Osteocyte (in vitro differentiated cells): ENCODE measurements at places on chromosomes 5 and 9. TPM values are rescaled to one million over a fixed set of nuclear protein-coding genes. Genes with fewer than 3 reads are reported as not detected.

GRCh38 chr9:128553728-128554127 is 1.3 kb downstream of the SPTAN1 start:
- no peak overlapping the region for H3K4me3 ChIP-seq
- H3K27ac ChIP-seq = no peak overlapping the region
- peaks cover 49% of the 10 kb centered on the region for H3K4me1 ChIP-seq
- H3K36me3 ChIP-seq = peaks cover 1% of the 10 kb centered on the region
- no peak for DNase-seq
- H3K27me3 ChIP-seq = no peaks in the 10 kb centered on the region

GRCh38 chr9:14231196-14231990 is 82.5 kb downstream of the NFIB start:
- H3K36me3 ChIP-seq = no peaks in the 10 kb centered on the region
- no peak for DNase-seq
- no peaks in the 10 kb centered on the region for H3K27me3 ChIP-seq

DNA sequence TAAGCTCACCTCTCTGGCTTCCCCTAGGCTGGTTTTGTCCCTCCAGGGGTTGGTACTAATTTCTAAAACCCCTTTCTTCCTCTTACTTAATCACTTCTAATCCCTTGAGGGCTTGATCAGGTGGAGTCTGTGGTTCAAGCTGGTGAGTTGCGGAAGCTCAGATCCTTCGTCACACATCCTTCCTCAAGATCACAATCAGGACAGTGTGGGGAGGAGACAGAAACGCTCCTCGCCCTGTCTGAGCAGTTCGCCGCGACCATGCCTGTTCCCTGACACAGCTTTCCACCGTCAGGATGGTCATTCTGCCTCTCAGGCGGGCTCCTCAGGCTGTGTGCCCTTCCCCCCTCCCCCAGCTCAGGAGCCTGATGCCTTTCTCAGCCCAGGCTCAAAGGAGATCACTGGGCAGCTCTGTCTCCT is 24.3 kb downstream of the CPLX2 start:
- no peaks in the 10 kb centered on the region for H3K36me3 ChIP-seq
- no peak for DNase-seq
- peaks cover 3% of the 10 kb centered on the region for H3K4me1 ChIP-seq
- no peak overlapping the region for H3K4me3 ChIP-seq

The GABRA6 gene
- not detected in 2 replicates for total RNA-seq

The TEX53 gene
- not detected in 2 replicates for total RNA-seq

The SLC34A3 gene
- total RNA-seq = not detected in 2 replicates
